ENCODE measurements at places on chromosomes 13 and 19. TPM values are rescaled to one million over a fixed set of nuclear protein-coding genes. Genes with fewer than 3 reads are reported as not detected.

TSSK6 gene
- 3.0 TPM for total RNA-seq

C19orf33 gene
- not detected for total RNA-seq

FCER2 gene
- not detected for total RNA-seq

PRX gene
- total RNA-seq = 0.99 TPM

S1PR4 gene
- total RNA-seq = 45.3 TPM

SIRT2 gene
- 28.7 TPM for total RNA-seq

SHISA7 gene
- not detected for total RNA-seq

SELENOV gene
- total RNA-seq = not detected

KLK3 gene
- total RNA-seq = not detected

NLRP9 gene
- not detected for total RNA-seq

COX7A1 gene
- total RNA-seq = not detected

CD33 gene
- total RNA-seq = 6.3 TPM

PRTN3 gene
- total RNA-seq = not detected

ACP5 gene
- total RNA-seq = 12.0 TPM

PTPRH gene
- 0.16 TPM for total RNA-seq

SCEL gene
- total RNA-seq = not detected

PLIN5 gene
- total RNA-seq = not detected

SYNGR4 gene
- total RNA-seq = 0.61 TPM

CAPN12 gene
- 2.5 TPM for total RNA-seq

CEACAM21 gene
- total RNA-seq = 38.5 TPM

PDE4C gene
- total RNA-seq = not detected

DNAJC15 gene
- 20.5 TPM for total RNA-seq

ZNF146 gene
- total RNA-seq = 94.0 TPM

CGB5 gene
- not detected for total RNA-seq

CEACAM7 gene
- total RNA-seq = not detected

ATXN8OS gene
- not detected for total RNA-seq

SIGLECL1 gene
- total RNA-seq = not detected

CEACAM4 gene
- not detected for total RNA-seq

ADGRE2 gene
- 1.3 TPM for total RNA-seq

KCTD12 gene
- total RNA-seq = 10.4 TPM

DCT gene
- total RNA-seq = not detected

ZNF600 gene
- total RNA-seq = 11.9 TPM

LRRC8E gene
- not detected for total RNA-seq

ZNF302 gene
- total RNA-seq = 14.8 TPM

ZNF296 gene
- 4.7 TPM for total RNA-seq

Data from activated T-helper 1 cell treated with anti-CD3 and anti-CD28 coated beads, Interleukin-12 subunit alpha, Interleukin-12 subunit beta, Interleukin-2, Interleukin-4 antibody, amounts not matched to agents 30 ng/mL and 10 ng/mL and 1 ng/mL, durations not matched to agents 14 hours and 24 hours and 36 hours (primary cell).